Stimulated activated CD8-positive, alpha-beta memory T cell treated with anti-CD3 and anti-CD28 coated beads, Interleukin-7, amount 100 ng/mL, for 1 hour (primary cell): ENCODE measurements at places on chromosomes 6 and 20.

- DNase-seq = no peak
Observed at GRCh38 chr6:29726001-29726400, 2.8 kb downstream of the HLA-F start.

GRCh38 chr6:70686548-70687133 is 19.0 kb downstream of the SMAP1 start:
- no peak for DNase-seq

DNA sequence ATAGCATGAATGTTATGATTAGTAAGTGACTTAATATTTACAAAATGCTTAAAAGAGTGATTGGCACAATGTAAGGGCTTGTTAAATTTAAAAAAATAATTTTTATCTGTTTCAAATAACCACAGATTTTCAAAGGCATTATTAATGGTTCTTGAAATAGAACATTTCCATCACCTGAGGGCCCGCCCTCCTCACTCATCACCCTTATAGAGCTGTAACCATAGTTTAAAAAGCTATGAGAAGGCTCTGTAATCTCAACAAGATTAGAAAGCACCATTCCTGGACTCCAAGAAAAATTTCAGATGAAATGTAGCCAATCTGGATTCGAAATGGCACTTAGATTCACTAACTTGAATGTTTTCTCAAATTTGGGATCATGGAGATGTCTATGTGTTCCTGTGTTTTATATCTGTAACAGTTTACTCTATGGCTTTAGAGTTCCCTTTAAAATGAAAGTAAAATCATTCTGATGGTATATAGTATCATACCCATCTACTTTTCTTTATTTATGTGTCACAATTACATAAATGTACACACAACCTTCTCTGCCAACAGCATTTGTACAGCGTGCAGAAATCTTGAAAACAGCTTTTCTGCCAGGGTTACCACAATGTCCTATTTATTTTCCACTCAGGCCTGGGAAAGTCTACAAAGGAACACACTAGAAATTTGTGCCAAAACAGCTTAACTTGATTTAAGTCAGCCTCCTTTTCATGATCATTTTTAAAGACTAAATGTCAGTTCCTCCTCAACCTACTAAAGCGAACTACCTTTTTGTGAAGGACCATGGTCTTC is 207.7 kb downstream of the TBX18 start:
- DNase-seq = no peak

DNA sequence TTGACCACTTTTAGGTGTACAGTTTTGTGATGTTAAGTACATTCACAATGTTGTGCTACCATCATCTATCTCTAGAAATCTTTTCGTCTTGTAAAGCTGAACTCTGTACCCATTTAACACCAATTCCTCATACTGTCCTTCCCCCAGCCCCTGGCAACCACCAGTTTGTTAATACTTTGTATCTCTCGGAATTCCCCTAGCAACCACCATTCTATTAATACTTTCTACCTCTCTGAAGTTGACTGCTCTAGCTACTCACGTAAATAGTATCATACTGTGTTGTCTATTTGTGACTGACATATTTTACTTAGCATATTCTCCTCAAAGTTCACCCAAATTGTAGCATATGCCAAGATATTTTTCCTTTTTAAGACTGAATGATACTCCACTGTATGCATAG is 82.3 kb upstream of the CLDN20 start:
- no peak for DNase-seq

DNA sequence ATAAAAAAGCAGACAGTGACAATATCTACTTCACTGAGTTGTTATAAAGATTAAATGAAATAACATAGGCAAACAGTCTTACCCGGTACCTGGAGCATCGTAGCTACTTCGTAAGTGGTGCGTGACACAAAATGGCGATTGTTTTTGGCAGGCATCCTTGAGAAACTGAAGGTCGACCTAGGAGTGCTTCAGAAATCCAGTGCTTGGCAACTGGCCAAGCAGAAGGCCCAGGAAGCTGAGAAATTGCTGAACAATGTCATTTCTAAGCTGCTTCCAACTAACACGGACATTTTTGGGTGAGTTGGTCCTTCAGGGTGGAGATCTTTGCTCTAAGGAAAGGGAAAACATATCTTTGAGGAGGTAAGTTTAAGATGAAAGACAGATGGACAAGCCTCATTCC is 4.8 kb downstream of the BPIFA2 start:
- no peak for DNase-seq

DNA sequence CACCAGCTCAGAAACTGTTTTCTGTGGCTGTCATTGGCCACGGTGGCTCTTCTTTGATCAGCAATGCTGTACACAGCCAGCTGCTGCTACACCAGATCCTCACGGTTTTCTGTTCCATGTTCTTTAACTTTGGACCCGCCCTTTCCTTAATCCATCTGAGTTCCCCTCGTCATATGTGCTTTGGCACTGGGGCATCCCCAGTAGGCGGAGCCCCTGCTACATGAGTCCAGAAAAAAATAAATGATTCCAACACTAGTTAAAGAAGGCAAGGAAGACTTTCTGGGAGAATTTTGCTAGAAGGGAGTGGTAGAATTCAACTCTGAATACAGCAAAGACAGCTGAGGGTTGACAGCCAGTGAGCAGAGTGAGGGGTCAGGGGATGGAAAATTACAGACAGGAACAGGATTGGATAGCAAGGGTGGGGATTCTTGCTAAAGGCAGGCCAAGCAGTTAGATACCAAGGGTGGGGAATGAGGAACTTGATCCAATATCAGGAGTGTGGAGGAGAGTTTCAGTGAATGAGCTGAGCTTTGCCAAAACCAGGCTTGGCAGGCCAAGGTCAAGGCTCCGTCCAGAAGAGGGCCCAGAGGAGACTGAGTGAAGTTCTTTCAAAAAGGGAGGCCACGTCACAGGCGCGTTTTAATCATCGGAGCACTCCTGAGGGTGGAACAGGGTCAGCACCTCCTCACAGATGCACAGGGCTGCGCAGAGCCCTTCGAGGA is 391.8 kb downstream of the CDH4 start:
- DNase-seq = no peak

DNA sequence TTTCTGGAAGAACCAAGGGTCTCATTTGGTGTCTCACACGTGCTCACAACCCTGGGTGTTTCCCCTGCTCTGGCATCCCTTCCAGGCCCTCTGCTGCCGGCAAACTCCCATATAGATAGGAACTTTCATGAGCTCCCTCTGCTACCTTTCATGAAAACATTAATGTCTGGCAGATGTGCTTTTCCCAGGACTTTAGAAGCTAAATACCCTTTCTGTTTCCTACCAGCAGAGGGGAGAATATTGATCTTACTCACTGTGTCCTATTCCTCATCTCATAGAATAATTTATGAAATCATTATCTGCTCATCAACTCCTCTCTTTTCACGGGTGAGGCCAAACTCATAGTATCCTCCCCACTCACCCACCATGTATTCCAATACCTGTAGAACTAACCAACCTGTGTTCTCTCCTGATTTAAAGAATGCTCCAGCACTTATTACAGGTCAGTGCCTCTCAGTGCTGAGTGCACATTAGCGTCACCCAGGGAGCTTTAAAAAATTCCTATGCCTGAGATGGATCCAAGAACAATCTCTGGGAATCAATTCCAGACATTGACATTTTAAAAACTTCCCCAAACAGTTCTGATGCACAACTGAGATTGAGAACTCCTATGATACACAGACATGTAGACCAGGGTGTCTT is 298.5 kb upstream of the JAG1 start:
- DNase-seq = no peak

GRCh38 chr6:52533491-52533890 is 43.4 kb downstream of the TRAM2 start:
- DNase-seq = no peak

DNA sequence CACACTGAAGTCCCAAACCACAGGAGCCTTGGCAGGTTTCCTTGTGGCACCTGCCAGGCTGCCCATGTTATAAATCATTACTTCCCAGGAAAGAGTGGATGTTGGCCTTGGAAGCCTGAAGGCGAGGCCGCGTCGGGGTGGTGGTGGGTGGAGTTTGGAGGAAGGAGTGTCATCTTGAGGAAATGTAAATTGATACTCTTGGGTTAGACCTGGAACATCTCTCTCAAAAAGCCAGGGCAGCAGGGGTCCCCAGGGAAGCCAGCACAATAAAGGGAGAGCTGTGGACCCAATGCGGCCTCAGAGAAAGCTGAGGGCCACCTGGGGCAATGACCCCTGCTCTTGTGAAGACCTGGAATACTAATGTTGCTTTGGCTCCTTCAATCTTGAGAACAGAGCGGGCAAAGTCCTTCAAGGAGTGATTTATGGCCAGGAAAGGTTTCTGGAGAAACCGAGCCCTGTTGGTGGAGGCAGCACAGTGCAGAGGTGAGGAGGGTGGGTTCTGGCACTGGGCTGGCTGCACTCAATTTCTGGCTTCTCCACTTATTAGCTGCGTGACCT is 26.3 kb upstream of the TRAF3IP2 start:
- no peak for DNase-seq
